Mammary epithelial cell (primary cell): ENCODE measurements at places on chromosomes 7 and 10.

DNA sequence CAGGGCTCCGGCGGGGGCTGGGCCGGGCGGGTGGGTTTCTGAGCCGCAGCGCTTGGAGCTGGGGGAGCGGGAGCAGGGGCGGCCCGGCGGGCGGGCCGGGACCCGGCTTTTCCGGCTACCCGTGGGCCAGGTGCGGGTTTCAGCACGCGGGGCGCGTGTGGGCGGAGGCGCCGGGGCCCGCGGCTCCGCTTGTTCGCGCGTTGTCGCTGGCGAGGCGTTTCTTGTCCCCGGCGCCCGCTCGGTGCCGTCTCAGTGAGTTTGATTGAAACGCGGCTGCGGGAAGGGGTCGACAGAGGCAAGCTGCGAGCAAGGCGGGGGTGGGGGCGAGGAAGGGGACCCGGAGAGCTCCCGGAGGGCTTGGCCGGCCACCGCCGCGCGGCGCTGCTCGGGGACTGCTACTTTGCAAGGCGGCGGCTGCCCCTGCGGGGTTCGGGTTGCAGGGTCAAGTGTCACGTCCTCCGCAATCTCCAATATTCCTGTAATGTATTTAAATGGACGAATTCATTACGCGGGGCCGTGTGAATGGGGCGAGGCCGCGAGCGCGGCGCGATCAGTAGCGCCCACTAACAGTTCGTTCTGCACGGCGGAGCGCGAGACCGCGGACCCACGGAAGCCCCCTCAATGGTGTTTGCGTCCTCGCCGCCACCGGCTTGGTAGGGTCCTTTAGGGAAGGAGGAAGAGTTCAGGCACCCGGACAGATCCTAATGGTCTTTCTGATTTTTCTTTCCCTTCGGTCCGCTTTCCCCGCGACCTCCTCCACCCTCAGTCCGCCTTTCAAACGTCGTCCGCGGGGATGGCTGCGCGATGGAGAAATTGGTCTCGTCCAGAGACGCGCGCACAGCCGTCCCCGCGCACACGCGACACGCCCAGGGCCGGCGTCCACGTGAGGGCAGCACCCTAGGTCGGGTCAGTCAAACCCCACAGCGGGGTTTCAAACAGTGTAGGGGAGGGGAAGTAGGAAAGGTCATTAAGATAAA, 76.9 kb downstream of the INSIG1 start:
- DNase-seq, result no peak

DNA sequence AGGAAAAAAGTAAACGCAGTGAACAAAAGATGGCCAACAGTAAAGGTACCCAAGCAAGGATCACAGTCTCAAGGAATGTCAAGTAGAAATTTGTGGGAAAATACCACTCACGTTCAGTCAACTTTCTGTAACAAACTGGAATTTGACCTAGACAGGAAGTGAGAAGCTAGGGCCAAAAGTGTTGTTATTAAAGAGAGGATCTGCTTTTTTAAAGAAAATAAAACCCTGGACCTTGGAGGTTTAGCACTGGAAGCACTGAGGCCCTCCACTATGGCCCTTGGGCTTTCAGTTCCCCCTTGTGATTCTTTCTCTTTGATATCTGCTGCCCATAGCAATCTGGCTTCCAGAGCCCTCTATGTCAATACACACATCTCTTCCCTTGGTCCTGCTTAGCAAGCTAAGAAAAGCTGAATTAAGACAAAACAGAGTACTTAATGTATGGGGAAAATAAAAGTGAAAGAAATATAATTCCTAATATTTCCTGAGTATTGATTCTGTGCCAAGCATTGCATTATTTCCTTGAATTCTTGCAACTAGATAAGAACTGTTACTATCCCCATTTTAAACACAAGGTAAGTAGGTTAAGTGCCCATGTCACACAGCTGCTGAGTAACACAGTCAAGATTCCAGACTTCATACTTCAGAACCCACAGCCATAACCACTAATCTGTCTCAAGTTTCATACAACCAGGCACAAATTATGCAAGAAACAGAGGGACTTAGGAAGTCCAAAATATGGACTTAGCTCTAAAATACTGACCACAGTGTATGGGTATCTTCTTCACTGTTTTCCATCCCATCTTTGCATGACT, 2.6 kb upstream of the ZNF438 start:
- DNase-seq, result peak; percentile 84

DNA sequence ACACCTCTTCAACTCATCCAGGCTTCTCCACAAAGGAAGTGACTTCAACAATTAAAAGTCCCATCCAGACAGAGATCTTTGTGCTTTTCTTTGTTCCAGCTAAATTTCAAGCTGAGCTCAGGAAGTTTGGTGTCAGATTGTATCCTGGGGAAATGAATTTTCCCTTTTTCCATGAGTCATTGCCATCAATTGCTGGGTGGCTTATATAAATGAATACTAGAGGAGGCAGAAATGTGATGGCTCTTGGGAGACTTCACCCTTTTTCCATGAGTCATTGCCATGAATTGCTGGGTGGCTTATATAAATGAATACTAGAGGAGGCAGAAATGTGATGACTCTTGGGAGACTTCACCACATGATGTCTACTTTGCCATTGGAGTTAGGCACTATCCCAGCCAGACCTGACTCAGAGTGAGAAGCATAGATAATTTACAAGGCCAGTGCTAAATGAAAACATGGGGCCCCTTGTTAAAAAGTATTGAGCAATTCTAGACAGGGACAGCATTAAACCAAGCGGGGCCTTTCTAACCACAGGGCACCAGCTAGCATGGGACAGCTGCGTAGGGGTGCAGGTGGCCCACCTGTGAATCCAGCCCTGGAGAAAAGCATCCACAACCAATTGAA, 339.2 kb upstream of the PODXL start:
- peak; percentile 88 for DNase-seq

DNA sequence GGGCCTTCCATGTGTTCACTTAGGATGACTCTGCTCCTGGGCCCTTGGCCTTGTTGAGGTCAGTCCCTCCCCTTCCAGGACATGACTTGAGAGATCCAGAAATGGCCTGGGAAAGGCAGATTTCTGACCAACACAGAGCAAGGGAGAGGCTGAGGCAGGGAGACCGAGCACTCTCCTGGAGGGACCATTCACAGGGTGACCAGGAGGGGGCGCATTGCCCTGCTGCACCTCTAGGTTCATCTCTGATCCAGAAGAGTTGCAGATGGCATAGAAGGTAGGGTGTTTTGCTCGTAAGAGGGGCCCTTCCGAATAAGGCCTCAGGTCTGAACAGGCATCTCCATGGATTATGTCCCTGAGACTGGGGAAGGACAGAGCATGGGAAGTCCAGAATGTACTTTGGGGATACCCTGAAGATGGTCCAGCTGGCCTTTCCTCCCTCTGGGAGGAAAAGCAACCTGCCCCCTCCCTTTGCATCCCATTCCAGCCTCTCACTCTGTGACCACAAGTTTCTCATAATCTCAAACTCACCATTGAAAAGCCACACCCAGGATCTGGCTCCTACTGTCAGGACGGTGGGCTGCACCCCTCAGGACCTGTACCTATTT, 6.6 kb downstream of the DMBT1 start:
- DNase-seq, result peak; percentile 23

- no peak for DNase-seq
Measured at GRCh38 chr7:133478591-133479135, 225.8 kb downstream of the EXOC4 start.

GRCh38 chr7:121557034-121557892, 161.2 kb upstream of the FAM3C start:
- DNase-seq, result peak; percentile 51

- peak; percentile 55 for DNase-seq
Measured at GRCh38 chr7:33916357-33917081, 11.2 kb downstream of the BMPER start.

DNA sequence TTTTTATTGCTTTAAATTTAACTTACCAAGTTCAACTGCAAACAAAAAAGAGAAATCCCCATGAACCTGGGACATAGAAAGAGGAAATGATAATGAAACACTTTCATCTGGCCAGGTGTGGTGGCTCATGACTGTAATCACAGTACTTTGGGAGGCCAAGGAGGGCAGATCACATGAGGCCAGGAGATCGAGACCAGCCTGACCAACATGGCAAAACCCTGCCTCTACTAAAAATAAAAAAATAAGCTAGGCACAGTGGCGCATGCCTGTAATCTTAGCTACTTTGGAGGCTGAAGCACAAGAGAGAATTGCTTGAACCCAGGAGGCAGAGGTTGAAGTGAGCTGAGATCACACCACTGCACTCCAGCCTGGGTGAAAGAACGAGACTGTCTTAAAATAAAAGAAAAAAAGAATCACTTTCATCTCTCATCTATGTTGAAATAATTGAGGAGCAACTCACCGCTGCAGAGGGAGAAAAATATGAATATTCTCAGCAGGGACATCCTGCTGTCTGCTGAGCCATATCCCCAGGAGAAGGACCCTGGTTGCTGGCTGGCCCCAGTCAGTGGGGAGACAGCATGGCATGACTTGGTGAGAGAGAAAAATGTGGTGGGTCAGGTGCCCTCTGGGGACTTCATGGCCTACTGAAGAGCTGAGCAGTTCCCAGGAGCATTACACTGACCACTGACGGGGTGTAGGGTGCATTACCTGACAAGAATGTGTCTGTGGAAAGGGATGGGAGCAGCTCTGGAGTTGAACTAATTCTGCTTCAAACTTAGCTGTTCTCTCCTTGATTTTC, 22.8 kb upstream of the TARP start:
- DNase-seq, result no peak

DNA sequence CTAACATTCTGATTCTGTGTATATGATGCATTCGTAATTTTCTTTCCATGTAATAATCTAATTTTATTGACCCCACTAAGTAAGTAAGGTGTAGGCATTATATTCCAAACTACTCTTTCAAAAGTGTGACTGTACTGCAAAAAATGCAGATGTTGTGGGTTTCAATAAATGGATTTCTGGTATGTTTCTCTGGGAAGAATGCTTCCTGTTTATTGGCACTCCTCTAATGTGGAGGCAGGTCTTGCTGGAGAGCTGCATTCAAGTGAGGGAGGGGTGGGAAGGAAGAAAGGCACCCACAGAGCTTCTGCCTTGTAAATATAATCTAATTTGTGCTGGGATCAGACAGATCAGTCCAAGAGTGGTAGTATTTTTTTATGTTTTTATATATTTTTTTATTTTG, 23.9 kb downstream of the ST7 start:
- DNase-seq, result no peak

DNA sequence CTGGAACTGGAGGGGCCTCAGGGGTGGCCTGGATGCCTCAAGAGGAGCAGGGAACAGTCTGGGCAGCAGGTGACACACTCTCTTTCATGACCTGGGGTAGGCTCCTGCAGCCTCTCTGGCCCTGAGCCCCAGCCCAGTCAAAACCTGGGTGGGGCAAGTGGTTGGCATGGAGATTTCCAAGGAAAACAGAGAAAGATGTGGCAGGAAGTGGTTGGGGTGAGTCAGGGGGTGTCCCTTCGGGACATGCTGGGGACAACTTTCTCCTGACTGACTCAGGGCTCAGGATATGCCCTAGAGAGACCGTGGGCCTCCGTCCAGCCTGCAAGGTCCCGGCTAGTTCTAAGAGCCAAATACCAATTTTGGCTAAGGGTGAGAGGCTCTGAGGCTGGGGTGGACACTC, 2.9 kb downstream of the AQP1 start:
- peak; percentile 68 for DNase-seq

- DNase-seq, result peak; percentile 95
Measured at GRCh38 chr7:30469303-30469702, 9.3 kb downstream of the NOD1 start.

DNA sequence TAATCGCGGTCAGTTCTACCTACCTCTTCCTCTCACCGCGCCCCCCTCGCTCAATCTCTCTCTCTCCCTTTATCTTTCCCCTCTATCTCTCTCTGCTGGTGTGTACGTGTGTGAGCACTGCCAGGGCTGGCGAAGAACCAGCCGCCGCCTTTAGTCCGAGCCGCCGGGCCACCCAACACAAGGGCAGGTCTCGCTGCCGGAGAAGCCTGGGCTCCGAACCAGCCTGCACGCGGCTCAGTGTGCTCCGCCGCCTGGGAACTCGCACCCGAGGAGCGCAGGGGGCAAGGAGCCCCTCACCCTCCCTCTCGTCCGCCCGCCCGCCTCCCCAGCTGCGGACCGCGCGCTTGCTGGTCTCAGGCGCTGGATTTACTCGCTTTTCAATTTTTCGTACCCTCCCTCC, 1.7 kb downstream of the NXPH1 start:
- no peak for DNase-seq

DNA sequence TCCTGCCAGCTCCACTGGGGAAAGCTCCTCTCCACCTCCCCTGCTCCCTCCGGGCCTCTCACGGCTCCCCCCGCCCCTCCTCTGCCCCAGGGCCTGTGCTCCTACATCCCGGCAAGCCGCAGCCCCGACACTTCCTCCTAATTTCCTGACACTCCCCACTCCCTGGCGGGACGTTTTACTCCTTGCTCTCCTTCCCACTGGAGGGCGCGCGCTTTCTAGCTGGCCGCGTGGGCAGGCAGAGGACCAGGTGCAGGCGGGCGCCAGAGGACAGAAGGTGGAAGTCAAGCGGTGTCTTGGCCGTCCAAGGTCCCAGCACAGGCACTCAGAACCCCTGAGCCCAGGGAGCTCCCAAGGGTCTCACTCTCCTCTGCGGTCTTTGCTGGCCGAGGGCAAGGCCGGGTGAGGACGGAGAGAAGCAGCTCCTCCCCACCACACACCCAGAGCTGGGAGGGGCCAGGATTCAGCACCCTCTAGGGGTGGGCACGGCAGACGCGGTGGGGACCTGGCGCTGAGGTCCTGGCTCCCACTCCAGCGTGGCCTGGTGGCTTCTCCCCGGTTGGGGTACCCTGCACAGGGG, 19.1 kb downstream of the ADAM8 start:
- peak; percentile 58 for DNase-seq

DNA sequence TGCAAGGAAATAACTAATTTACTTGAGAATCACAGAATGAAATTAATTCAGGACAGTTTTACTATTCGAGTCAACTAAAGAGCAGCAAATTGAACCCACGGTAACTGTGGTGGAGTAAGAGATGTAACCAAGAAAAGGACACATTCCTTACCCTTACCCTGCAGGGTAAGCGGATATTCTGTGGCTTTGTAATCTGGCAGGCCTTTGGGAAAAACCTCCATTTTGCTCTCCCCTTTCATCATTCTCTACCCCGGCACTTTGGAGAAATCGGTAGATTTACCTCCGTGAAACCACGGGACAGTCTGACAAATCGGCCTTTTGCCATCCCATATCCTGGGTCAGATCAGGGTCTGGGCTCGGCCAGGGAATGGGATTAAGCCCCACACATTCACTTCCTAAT, 18.4 kb downstream of the RCC1L start:
- DNase-seq, result no peak

- peak; percentile 28 for DNase-seq
Measured at GRCh38 chr10:112471878-112472487, 25.0 kb downstream of the VTI1A start.

GRCh38 chr7:35263396-35263795, 9.5 kb upstream of the TBX20 start:
- DNase-seq, result no peak

DNA sequence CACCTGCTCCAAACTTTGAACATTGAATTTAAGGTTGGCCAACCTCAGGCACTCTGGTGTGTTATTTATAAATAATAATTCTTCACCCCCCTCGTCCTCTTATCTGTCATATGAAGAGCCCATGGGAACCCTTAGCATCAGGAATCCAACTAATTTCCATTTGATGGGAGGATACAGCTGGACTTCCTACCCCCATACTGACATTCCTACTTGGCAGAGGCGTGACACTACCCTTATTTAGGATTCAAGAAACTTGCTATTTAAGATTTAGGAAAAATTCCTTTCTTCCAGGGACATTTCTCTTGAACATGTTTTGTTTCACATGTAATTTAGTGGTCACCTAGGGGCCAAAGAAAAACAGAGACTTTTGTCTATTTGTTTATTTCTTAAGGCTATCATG, 171.9 kb upstream of the NRP1 start:
- no peak for DNase-seq

GRCh38 chr10:62545160-62546066, 171.2 kb downstream of the ZNF365 start:
- DNase-seq, result peak; percentile 11

GRCh38 chr7:93622036-93623033, 47.8 kb upstream of the CALCR start:
- peak; percentile 18 for DNase-seq
